ENCODE measurements at places on chromosomes 11 and 22.

GRCh38 chr22:45270095-45271020 is 14.4 kb upstream of the UPK3A start:
- no peak for DNase-seq

DNA sequence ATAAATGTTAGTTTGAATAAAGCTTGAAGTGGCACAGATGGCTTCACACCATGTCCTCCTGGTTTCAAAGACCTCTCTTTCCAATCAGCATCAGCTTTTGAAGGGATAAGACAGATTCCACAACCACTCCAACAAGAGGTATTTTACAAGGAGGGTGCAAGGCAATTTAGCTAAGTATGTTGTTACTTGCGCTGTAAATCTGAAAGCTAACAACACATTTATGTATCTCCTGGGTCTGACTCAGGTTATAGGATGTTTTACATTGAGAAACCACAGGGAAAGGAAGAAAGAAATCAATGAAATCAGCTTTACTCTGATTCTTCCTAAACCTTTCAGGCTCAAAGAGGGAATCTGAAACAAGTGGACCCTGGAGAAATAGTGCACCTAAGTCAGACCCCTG is 12.1 kb downstream of the CWC15 start:
- no peak for DNase-seq

DNA sequence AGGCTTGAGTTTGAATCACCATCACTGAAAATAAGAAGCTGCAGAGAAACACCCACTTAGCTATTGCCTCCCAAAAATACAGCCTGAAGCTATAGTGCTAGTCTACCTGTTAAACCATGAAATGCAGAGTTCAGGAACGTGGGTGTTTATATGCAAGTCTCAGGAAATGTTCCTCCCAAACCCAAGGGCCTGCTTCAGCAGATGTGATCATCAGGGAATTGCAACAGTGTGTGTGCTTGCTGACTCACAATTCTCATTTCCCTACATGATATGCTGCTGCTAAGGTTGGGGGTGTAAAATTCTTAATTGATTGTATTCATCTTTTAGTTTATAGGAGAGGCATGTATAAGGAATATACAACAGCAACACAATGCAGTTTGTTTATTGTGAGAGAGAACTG is 49.6 kb downstream of the NUP98 start:
- no peak for DNase-seq

- no peak for DNase-seq
Measured at GRCh38 chr22:21052715-21053459, 7.1 kb downstream of the LRRC74B start.

GRCh38 chr11:74627381-74627780 is 35.0 kb downstream of the POLD3 start:
- DNase-seq: no peak

DNA sequence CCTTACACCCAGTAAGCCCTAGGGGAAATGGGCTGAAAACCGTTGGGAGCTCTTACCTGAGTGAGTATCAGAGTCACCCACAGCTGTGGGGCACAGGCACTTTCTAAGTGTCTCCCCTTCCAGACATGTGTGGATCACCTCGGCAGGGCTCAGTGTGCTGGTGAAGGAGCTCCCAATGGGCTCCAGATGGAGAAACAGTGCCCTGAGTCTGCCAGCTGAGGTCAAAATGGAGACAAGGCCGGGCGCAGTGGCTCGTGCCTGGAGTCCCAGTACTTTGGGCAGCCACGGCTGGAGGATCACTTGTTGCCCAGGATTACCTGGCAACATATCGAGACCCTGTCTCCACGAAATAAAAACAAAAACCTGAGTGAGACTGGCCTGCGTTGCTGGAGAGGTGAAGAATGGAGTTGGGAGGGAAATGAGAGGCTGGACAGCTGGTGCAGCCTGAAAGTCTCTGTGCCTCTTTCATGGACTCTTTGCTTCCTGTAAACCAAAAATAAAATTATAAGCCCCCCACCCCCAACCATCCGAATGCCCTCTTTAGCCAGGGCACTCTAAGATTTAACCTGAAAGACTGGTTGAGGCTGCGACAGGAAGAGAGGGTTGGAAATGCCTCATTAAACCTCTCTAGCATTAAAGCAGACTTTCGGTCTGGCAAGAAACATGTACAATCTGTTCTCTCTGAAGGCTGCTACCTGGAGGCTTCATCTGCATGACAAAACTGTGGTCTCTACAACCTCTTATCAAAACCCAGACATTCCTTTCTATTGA is 111.8 kb downstream of the SNX19 start:
- no peak for DNase-seq

DNA sequence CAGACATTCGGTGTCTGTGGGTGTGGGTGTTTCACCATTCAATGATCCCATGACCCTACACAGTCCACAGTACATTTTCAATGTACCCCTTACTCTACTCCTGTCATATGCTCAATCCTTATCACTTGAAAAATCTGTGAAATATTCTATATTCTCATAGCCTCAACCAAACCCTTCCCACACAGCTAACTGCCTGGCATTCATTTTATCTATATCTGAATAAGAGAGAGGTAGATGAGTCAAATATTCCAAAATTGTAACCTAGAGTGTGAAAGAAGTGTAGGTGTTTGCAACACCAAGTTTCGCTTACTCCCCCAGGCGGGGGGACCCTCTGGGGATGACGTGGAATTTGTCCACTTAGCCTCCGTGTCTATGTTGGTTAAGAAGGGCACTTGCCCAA is 354.8 kb downstream of the ETS1 start:
- DNase-seq: no peak

Data from activated T-helper 1 cell treated with Interleukin-2 at 50 U/mL for 16 hours (primary cell).